Aorta (tissue), 5 donors: ENCODE measurements at places on chromosomes 1 and 21.

- no peak overlapping the region for H3K27ac ChIP-seq
- H3K4me1 ChIP-seq, result no peaks in the 10 kb centered on the region
- no peak overlapping the region for H3K4me3 ChIP-seq
- no peaks in the 10 kb centered on the region for H3K36me3 ChIP-seq
- no peaks in the 10 kb centered on the region for H3K27me3 ChIP-seq
Observed at GRCh38 chr1:1593834-1594601, 5.9 kb downstream of the FNDC10 start.

DNA sequence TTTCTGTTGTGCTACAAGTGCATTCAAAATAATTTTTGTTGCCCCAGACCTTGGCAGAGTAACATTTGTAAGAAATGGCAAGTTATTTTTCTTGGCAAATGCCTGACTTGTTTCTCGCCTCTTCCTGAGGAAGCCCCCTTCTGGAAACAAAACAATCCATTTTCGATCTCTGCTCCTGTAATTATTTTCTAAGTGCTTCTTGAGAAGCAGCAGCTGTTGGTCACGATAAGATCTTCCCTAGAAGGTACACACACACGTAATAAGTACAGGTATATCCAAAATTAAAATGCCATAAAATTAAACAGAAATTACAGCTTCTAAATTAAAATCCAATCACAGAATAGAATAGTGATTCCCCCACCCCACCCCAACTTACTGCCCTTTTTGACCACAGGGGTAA lies 47.3 kb downstream of the LPGAT1 start:
- H3K27ac ChIP-seq, result no peak overlapping the region
- H3K36me3 ChIP-seq, result no peaks in the 10 kb centered on the region
- DNase-seq, result no peak

- DNase-seq, result no peak
- H3K4me3 ChIP-seq, result peak overlapping the region; percentile 31
- peaks cover 5% of the 10 kb centered on the region for H3K4me1 ChIP-seq
Observed at GRCh38 chr1:211828584-211829342, 1.8 kb downstream of the LPGAT1 start.

DNA sequence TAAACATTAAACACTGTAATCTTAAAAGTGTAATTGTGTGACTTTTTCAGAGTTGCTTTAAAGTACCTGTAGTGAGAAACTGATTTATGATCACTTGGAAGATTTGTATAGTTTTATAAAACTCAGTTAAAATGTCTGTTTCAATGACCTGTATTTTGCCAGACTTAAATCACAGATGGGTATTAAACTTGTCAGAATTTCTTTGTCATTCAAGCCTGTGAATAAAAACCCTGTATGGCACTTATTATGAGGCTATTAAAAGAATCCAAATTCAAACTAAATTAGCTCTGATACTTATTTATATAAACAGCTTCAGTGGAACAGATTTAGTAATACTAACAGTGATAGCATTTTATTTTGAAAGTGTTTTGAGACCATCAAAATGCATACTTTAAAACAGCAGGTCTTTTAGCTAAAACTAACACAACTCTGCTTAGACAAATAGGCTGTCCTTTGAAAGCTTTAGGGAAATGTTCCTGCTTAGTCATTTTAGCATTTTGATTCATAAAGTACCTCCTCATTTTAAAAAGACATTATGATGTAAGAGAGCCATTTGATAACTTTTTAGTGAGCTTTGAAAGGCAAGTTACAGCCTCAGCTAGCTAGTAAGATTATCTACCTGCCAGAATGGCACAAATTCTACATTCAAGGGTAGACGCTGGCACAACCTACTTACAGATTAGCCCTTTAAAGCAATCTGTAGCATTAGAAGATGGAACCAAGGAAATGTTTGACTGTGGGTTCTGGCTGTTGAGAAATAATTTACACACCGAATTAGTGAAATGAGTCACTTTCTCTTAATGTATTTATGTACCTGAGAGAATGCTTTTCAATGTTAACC lies 9.4 kb downstream of the SOD1 start:
- no peak overlapping the region for H3K27ac ChIP-seq
- no peak for DNase-seq
- H3K4me3 ChIP-seq, result no peak overlapping the region

DNA sequence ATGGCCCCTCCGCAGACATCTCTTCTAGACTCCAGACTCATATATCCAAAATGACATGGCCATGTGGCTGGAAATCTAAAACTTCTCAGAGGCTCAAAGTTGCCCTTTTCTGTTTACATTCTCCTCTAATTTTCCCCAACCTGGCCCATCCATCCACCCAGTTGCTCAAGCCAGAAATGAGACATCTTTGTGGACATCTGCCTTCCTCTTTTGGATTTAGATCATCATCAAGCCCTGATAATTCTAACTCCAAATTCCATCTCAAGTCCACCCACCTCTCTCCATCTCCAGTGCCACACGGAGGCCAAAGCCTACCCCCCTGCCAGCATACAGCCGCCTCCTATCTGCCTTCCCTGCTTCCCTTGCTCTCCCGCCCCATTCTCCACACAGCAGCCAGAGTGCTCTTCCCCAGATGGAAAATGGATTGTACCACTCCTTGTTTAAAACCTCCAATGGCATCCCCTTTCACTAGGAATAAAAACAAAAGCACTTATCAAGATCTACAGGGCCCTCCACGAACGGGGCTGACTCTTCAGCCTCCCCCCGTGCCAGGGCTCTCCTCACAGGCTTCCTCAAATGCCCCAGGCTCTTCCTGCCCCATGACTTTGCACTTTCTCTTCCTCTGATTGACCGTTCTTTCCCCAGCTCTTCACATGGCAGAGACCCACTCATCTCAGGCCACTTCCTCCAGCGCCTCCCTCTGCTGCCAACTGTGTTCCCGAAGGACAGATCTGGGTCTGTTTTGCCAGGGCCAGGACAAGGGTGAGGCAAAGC lies 40.1 kb downstream of the SYT6 start:
- H3K27me3 ChIP-seq, result no peaks in the 10 kb centered on the region
- H3K4me1 ChIP-seq, result no peaks in the 10 kb centered on the region
- no peak overlapping the region for H3K27ac ChIP-seq
- no peaks in the 10 kb centered on the region for H3K36me3 ChIP-seq
- peak; percentile 69 for DNase-seq
- H3K4me3 ChIP-seq, result no peak overlapping the region
